Nephron progenitor cell (in vitro differentiated cells): ENCODE measurements at places on chromosomes 6 and 20.

GRCh38 chr6:31328355-31328960 is 28.5 kb downstream of the HLA-B start:
- no peak for DNase-seq
- H3K27ac ChIP-seq, result peak overlapping the region; percentile 61
- H3K4me3 ChIP-seq, result no peak overlapping the region
- peaks cover 12% of the 10 kb centered on the region for H3K27me3 ChIP-seq

DNA sequence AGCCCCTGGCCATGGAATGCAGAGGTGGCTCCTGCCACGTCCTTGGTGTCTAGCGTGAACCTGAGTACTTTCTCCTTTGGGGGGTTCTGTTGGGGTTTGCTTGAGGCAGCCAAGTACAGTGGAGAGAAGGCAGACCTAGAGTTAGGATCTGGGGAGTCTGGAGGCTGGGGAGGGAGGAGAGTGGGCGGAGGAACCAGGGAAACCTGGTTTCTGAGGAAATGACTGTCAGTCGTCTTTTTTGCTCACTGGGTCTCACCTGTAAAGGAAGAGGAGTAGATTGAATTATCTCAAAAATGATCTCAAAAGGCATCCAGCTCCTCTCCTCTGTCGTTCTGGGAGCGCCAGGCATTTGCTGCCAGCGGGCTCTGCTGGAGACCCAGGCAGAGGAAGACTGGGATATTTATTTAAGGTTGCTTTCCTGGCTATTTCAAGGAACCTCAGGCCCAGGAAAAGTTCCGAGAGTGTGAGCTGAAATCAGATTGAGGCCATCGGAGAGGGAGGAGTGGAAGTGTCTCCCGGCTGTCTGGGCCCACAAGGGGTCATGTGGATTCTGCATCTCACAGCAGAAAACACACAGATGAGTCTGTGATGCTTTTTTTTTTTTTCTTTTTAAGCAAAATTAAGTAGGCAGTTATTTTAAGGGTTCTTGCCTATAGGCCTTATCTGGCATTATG is 16.1 kb downstream of the EPB41L1 start:
- H3K27ac ChIP-seq, result no peak overlapping the region
- H3K27me3 ChIP-seq, result no peaks in the 10 kb centered on the region
- no peak for DNase-seq
- H3K4me1 ChIP-seq, result peaks cover 59% of the 10 kb centered on the region

GRCh38 chr6:85113934-85114580 is 335.8 kb upstream of the NT5E start:
- H3K4me3 ChIP-seq, result no peak overlapping the region
- H3K36me3 ChIP-seq, result no peaks in the 10 kb centered on the region
- H3K27me3 ChIP-seq, result no peaks in the 10 kb centered on the region
- H3K4me1 ChIP-seq, result peaks cover 55% of the 10 kb centered on the region
- no peak overlapping the region for H3K27ac ChIP-seq

DNA sequence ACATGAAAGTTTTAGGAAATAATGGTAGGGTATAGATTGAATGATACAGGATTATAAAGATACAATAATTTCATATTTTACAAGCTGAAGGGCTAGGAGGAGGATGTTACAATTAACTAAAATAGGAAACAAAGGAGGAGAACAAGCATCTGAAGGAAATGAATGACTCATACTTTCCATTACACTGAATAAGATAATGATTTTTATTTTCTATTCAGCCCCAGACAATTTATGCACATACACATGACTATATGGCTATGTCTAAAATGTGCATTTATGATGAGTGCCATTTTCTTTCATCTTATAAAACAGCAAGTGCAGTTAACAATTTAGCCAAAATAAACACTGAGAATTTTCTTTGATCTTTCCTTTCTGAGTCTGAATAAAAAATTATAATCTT is 994.6 kb upstream of the ADGRB3 start:
- no peaks in the 10 kb centered on the region for H3K4me1 ChIP-seq
- no peaks in the 10 kb centered on the region for H3K27me3 ChIP-seq
- no peak overlapping the region for H3K4me3 ChIP-seq
- no peaks in the 10 kb centered on the region for H3K36me3 ChIP-seq
- DNase-seq, result no peak

- H3K36me3 ChIP-seq, result no peaks in the 10 kb centered on the region
- no peak overlapping the region for H3K27ac ChIP-seq
- no peak overlapping the region for H3K4me3 ChIP-seq
- DNase-seq, result no peak
Measured at GRCh38 chr6:34200340-34200971, 36.2 kb upstream of the HMGA1 start.

DNA sequence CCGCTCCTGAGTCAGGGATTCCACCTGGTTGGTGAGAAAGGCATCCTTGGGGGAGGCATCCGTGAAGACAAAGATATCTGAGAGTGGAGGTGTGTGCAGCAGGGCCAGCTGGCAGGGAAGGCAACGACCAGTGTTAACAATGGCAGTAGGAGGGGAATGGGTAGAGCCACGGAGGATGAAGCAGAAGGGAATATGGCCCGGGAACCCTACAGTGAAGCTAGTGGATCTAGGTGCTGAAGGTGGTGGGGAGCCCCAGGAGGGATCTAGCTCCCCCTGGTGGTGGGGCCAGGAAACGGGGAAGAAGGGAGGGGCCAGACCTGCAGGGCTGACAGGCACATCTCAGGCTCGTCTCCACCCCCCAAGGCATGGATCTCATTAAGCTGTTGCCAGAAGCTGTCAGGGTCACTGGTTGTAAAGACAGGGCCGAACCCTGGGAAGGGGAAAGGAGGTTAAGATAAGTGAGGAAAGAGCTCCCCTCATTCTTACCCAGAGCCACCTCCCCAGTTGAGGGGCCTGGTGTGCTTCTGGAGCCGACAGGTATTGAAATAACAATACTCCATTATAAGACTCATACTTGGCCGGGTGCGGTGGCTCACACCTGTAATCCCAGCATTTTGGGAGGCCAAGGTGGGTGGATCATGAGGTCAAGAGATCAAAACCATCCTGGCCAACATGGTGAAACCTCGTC is 7.3 kb downstream of the VWA7 start:
- no peak overlapping the region for H3K4me3 ChIP-seq
- H3K27ac ChIP-seq, result no peak overlapping the region
- peaks cover 3% of the 10 kb centered on the region for H3K27me3 ChIP-seq
- H3K36me3 ChIP-seq, result no peaks in the 10 kb centered on the region

DNA sequence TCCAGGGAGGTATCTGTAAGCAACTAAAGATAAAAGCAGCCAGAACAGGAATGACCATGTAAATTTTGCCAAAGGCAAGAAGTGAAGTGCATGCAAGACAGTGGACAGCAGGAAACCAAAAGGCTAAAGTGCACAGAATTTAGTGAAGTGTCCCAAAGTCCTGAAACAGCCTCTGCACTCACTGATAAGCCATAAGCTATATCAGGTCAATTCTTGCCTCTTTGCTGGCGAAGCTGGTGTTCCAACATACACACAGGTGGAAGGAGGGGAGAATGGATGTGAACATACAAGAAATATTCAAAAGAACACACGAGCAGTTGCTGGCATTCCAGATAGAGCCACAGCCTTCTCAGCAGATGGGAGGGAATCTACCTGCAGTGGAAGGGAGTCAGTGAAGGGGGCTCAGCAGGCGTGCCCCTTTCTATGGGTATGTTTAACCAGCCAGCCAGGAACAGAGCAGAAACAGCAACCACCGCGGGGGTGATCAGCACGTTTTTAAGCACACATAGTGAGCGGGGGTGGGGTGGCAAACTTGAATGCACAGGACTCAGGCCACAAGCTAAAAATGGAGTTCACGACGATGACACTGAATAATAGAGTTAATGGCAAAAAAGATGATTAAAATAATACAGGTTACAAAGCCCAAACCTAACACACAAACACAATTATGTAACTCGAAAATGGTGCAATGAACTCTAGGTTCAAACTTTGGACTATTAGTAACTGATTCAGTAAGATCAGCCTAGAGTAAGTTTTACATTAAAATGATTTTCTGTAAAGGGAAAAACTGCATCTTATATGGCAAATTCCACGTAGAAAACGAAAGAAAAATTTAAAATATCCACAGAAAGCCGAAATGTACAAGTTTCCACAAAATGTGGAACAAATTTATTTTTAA is 1.2 kb downstream of the ECI2 start:
- peak overlapping the region; percentile 90 for H3K4me3 ChIP-seq
- H3K4me1 ChIP-seq, result peaks cover 23% of the 10 kb centered on the region
- H3K27me3 ChIP-seq, result peaks cover 7% of the 10 kb centered on the region
- peaks cover 46% of the 10 kb centered on the region for H3K36me3 ChIP-seq
- DNase-seq, result peak; percentile 16

DNA sequence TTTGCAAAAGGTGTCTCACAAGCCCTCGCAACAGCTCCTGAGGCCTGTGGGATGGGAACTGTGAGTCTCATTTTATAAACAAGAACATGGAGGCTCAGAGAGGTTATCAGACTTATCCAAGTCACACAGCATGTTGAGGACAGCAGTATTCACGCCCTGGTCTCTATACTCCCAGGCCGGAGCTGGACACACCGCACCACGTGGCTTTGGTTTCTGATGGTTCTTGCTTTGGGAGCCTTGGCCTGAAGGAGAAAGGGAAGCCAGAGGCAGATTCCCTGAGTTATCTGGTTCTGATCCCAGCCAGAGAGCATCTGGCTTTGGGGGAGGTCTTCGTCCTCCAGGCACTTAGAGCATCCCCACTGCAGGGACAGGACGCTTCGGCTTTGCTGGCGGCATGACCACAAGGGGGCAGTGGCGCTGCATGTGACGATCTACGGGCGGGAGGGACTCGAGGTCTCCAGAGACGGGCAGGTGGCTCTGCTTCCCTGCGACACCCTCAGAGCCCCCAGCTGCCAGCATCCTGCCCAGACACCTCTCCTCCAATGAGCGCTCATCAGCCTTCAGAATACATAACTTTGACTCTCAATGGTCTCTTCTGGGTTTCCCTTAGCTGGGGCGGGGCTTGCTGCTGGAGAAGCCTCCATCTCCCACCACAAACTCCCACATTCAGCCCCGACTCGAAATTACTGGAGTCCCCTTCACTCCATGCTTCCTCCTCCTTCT is 51.4 kb upstream of the SAYSD1 start:
- no peak overlapping the region for H3K27ac ChIP-seq
- H3K4me1 ChIP-seq, result peaks cover 33% of the 10 kb centered on the region
